ENCODE measurements at places on chromosomes 3 and 15.

DNA sequence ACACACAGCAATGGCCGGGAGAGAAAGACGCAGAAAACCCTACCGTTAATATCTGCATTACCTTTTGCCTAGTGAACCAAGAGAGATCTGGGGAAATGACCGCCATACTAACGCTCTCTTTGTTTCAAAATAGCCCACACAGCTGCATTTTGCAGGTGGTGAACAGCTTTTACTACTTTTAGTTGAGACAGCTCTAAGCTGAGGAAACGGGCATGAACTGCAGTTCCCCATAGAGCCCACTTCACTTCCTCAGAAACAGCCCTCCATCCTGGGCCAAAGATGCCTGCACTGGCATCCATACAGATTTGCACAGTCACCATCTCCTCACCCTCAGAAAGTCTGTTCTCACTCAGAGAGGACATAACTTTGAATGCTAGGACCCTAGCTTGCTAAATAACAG is 45.0 kb downstream of the ZNF860 start:
- DNase-seq: no peak

GRCh38 chr3:87004883-87005282 is 13.9 kb upstream of the VGLL3 start:
- no peak for DNase-seq

- DNase-seq: no peak
Measured at GRCh38 chr3:145266368-145266767, 894.6 kb downstream of the PLOD2 start.

DNA sequence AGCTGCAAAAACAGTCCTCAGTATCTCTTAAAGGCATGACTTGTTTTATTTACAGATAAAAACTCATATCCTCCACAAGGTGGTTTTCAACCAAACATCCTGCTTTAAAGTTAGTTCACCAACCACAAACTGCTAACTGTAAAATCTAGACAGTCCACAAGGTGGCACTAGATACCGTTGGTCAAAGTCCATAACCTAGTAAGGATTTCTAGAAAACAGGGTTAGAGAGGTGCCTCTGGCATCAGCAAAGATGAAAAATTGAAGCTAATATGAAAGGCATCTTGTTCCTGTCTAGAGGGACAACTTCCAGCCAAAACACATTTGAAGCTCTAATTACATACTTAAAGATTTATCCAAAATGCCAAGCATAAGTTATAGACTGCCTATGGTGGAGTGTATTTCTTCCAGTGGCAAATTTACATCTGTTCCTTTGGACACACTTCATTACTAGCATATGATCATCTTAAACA is 56.0 kb downstream of the ZMAT3 start:
- peak; percentile 59 for DNase-seq
